ENCODE measurements at places on chromosomes 3 and 15. TPM values are rescaled to one million over a fixed set of nuclear protein-coding genes. Genes with fewer than 3 reads are reported as not detected.

ALDH1L1 gene
- 0.30 TPM for total RNA-seq

TIMP4 gene
- 13.6 TPM for total RNA-seq

SNTN gene
- not detected for total RNA-seq

ABCF3 gene
- 33.3 TPM for total RNA-seq

SEMA3G gene
- total RNA-seq, result 0.16 TPM

ACKR2 gene
- total RNA-seq, result not detected

ABHD17C gene
- total RNA-seq, result 26.5 TPM

LZTFL1 gene
- total RNA-seq, result 18.3 TPM

GOLGA8N gene
- total RNA-seq, result 1.3 TPM

SLC6A11 gene
- total RNA-seq, result 0.08 TPM

IMPG2 gene
- total RNA-seq, result 0.01 TPM

ROPN1 gene
- total RNA-seq, result not detected

Measured in A549 treated with Hydrocortisone at 1 μM for 4 hours (cell line).